Stimulated activated CD4-positive, alpha-beta T cell treated with anti-CD3 and anti-CD28 coated beads, Interleukin-1b, Interleukin-23, amount 100 ng/mL, for 1 hour (primary cell): ENCODE measurements at places on chromosomes 6 and 20.

DNA sequence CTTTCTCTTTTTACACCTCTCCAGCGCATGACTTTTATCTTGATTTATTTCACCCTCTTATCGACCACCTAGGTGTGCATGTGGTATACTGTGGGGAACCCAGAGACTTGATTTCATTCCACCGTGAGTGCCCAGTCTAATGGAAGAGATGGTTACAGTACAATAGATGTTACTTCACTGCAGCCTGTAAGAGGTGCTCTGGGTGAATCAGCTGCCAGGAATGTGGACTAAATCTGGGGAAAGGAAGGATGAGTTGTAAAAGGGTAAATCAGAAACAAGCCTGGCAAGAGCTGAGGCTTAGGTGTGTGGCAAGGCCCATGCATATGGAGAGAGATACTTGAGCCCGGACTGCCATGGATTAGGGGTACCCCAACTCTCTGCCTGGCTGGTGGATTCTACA, 7.4 kb downstream of the STK35 start:
- no peak for DNase-seq

DNA sequence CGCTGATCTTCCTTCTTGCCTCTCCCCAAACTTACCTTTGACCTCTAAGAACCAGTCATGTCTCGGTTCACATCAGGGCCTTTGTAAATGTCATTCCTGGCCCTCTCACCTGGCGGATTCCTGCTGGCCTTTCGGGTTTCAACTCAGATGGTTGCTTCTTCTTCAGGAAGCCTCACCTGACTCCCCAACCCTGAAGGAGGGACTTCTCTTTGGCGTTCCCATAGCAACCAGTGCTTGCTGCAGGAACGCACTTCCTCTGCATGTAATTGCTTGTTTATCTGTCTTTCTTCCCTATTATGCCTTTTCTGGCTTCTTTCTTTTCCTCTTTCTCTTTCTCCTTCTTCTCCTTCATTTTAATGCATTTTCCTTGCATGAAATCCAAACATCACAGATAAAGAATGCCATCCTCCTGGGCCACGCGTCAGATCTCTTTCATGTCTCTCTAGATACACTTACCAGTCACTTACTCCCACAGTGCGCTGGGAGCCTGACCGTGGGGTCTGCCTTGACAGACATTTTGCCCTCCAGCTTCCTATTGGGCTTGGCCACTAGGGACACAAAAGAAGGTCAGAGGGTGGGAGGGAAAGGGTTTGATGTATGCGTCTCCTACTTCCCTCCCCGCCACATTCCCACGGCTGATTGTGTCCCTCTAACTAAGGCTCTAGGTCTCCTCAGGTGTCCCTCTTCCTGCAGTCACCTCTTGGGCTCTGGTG, 295.7 kb upstream of the TSHZ2 start:
- no peak for DNase-seq

DNA sequence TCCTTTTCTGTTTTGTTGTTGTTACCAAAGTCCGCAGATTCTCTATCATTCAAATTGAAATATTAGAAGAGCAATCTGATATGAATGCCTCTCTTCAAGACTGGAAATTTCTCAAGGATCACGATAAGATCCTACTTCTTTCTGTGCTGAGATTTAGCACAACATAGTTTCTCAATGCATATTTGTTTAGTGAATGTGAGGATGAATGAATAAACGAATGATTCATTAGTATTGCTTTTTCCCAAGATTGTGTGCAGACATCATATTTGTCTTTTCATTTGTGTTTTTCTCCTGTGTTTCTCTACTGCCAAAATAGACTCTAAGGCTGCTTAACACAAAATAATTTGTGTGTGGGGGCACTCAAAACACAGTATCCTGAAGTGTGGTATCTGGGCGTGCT, 862.7 kb upstream of the MAP3K7 start:
- no peak for DNase-seq

DNA sequence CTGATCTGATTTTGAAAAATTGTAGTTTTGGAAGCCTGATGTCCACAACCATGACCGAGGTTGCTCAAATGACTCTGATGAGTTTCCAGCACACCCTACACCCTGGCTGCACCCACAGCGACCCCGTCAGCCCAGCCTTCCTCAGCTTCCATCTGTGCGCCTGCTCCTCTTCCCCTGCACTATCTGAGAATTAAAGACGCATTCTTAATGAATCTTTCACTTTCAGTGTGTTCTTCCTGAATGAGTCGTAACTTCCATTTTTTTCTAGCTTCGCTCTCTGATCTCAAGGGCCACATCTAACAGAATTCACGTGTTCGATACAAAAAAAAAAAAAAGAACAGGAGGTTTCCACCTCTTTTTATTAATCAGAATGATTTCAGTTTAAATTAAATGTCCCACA, 21.3 kb upstream of the RREB1 start:
- no peak for DNase-seq

DNA sequence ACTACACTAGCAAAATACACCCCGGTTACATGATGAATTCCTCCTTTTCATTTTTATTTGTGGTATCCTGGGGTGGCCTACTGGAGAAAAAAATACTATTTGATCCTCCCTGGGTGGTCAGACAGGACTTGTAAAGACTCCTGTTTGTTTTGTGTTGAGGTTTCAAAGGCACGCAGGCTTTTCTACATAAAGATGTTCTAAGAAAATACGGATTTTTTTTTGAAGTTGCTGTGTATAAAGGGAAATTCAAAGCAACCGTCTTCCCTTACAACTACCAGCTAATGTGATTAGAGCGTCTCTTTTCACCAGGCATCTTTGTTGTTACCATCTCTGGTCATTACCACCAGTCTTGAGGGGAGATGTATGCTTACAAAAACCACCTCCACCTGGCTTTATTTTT, 187.1 kb downstream of the SOX4 start:
- no peak for DNase-seq

- no peak for DNase-seq
Observed at GRCh38 chr20:51792960-51793359, 9.4 kb downstream of the SALL4 start.

GRCh38 chr20:16412906-16413305, 160.3 kb downstream of the KIF16B start:
- no peak for DNase-seq
